NCI-H1092 treated with DMSO at 0.1 percent for 48 hours (cell line): ENCODE measurements at places on chromosomes 5 and 9.

DNA sequence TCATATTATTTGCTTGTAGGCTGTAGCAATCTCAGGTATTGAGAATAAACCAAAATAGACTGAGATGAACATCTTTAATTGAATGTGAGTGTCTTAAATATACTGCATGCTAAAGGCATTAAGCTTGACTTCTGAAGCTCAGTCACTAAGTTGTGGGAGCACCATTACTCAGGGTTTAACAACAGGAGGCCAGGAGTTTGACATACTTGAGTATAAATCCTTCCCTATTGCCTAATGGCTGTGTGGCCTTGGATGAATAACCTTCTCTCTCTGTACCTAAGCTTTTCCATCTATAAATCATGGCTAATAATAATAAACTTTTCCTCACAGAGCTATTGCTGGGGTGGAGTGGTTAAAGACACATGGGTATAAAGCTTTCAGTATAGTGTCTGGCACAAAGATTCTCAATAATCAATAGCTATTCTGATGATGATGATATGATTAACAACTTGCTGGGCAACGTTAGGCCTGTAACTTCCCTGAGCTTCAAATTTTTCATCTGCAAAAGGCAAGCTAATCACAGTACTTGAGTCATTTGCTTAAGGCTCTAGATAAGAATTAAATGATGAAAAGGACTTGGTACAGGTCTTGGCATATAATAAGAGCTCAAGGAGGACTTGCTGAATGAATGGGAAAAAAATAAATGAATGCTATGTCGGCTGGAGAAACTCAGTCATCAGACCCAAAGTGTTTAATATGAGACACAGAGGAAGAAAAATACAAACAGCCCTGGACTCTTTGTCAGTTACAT, 174.0 kb upstream of the IL12B start:
- DNase-seq = no peak

GRCh38 chr5:148682058-148683026, 28.0 kb upstream of the HTR4 start:
- DNase-seq = no peak

DNA sequence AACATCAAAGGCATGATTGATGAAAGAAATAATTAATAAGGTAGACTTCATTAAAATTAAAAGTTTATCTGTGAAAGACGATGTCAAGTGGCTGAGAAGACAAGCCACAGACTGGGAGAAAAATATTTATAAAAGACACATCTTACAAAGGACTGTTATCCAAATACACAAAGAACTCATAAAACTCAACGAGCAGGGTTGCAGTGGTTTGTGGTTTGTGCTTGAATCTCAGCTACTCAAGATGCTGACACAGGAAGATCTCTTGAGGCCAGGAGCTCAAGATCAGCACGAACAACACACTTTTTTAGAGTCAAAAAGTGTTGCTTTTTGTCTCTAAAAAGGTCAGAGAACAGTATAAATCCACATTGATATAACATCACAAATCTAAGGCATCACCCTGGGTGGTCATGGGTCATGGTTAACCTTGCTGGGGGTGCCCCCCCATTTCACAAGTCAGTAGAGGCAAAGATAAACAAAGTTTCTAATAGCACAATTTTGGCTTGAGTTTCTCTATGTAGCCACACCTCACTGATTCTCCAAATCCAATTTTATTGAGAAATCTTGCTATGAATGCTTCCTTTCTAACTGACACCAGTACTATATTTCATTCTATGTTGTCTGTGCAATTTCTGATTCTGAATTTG, 342.9 kb upstream of the RPS23 start:
- no peak for DNase-seq

DNA sequence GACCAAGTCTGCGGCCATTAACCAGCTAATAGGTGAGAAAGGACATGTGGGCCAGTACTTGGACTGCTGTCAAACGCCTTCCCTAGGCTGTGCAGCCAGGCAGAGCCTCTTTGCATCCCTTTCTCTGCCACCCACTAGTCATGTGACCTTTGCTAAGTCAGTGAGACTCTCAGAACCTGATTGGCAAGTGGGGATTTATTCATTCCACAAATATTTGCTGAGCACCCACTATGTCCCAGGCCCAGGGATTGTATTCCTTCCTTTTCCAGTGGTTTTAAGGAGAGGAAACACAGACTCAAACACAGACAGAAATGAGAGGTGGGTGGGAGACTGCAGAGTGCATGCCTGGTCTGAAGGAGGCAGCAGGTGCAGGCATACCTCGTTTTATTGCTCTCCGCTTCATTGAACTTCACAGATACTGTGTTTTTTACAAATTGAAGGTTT, 71.6 kb upstream of the GALNT10 start:
- peak; percentile 80 for DNase-seq

DNA sequence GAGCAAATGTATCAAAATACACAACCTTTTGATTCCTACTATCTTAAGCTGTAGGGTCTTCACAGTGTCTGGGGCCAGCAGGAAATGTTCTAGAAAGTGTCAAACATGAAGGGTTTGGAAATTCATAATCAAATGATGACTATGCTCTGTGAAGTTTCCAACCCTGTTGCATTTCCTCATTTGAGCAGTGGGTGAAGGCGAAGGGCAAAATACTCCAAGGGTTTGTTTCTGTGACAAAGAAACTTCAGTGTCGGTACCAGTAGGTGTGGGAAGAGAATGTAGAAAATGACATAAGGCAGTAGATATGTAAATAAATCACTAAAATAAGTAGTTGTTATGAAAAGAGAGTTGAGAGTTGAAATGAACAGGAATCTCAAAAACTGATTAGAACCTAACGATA, 576 bp downstream of the ALDOB start:
- DNase-seq = no peak

- no peak for DNase-seq
These were observed 23.3 kb downstream of the ZDHHC11B start for GRCh38 chr5:761059-761771.

DNA sequence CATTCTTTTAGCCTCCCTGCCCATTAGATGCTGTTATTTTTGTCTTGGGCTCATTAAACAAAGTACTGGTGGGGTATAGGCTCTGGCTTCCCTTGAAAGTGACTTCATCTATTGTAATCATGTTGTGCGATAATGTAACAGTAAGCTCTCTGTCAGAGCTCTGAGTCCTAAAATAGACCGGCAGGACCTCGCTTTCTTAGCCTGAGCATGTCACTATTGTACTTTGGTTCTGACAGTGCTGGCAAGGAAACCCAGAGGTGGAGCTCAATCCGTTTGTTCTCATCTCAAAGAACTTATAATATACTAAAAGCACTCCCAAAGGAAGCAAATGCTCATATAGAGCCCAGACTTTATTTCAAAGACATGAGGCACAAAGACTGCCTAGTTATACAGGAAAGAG, 339.1 kb upstream of the CCNH start:
- no peak for DNase-seq

DNA sequence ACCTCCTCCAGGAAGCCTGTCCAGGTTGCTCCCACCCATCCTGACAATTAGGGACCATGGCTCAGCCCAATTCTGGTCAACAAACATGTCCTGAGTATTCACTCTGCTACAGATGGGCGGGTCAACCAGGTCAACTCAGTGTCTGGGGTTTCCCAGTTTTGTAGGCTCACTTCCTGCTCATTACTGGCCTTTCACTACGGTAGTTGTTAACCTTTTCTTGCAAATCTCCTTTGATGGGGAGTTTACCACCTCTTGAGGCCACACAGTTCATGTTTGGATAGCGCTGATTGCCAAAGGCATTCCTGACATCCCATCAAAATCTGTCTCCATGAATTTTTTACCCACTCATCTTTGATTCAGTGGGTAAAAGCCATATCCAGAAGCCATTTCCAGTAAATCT, 13.8 kb downstream of the TMEM8B start:
- DNase-seq = no peak

DNA sequence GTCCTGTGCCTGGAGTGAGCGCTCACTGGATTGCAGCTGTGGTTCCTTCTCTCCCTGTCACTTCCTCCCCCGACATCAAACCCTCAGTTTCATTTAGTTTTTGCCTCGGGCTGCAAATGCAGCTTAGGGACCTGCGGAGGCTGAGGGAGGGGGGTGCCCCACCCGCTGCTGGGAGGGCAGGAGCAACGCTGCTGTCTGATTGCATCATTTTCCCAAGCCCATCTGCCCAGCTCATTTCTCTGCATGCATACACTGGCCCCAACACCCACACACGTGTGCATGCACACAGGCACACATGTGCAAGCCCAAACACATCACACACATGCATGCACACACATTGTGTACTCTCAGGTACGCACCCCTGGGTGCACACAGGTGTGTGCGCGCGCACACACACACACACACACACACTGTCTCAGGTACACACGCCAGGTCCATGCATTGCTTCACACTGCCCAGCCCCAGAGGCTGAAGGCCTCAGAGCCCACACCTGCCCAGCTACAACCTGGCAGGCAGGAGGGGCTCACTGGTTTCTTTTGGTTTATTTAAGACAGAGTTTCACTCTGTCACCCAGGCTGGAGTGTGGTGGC, 3.4 kb downstream of the ASS1 start:
- DNase-seq = no peak

DNA sequence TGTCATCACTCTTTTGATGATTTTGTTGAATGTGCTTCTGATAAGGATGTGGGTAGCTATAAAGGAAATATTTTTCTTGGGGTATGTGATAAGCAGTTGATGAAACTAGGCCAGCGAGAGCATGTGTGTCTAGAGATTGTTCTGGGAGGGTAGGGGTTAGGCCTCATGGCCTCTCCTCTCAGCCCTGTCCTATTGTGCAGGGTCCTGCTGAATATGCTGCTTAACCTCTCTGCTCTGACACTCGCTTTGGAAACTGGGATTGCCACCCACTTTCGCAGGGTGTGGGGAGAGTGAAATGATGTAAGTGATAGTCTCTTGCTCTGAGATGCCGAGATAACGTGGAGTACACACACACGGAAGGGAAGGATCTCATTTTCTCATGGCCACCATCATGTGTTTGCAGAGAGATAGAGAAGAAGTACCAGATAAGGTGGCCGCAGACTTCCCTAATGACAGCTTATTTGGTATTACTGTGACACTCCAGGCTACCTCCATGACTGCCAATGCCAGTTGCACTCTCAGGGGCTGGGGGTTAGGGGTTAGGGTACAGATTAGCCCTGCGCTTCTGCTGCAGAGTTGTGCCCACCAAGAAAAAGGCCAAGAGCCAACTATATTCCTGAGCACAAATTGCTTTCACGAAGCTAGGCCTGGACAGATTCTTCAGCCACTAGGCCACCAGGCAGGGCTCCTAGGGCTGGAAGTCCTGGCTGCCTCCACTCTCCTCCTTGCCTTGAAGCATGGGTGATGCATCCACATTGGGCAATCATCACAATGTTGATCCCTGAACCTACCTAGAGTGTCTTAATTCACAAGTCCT, 25.2 kb upstream of the TNFAIP8 start:
- DNase-seq = no peak

- DNase-seq = no peak
These were observed 510.1 kb downstream of the NR2F1-AS1 start for GRCh38 chr5:93070938-93071337.

- DNase-seq = no peak
These were observed 1043.6 kb upstream of the WWC1 start for GRCh38 chr5:167247816-167248215.

GRCh38 chr5:174798551-174798951, 74.2 kb downstream of the MSX2 start:
- DNase-seq = no peak

DNA sequence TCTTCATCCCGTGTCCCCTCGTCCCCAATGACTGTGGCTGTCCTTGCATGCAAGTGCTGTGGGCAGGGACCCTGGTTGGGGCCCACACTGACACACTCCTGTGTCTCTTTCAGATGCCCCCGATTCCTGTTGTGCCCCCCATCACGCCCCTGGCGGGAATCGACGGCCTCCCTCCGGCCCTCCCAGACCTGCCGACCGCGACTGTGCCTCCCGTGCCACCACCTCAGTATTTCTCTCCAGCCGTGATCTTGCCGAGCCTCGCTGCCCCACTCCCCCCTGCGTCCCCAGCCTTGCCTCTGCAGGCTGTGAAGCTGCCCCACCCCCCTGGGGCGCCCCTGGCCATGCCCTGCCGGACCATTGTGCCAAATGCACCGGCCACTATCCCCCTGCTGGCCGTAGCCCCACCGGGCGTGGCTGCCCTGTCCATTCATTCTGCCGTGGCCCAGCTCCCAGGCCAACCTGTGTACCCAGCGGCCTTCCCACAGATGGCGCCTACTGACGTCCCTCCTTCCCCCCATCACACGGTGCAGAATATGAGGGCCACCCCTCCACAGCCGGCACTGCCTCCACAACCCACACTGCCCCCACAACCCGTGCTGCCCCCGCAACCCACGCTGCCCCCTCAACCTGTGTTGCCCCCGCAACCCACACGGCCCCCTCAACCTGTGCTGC, 75.0 kb downstream of the WNK2 start:
- DNase-seq = no peak

DNA sequence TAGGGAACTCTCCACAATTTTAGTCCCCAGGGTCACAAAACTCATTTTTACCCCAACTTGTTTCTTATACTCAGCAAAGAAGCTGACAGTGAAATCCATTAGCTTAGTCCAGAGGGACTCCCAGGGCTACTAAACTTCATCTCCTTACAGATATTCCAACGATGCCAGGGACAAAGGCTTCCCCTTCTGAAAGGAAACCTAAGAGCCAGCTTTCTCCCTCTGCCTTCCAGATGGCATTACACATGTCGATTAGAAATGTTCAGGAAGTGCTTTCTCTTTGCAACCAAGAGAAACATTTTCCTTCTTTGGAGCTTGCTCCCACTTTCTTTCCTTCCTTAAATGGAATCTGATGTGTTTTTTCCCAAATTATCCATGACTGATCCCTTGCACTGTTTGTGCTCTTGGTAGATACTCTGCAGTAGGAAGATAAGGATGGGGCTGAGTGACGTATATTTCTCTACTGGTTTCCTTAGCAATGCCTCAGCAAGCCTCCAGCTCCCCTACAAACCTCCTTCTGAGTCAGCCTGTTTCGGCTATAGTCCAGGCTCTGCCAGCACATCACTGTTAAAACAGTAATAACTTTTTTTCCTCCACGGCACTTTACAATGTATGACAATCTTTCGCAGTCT, 43.0 kb upstream of the HTR4 start:
- no peak for DNase-seq

GRCh38 chr9:19173598-19174125, 46.4 kb upstream of the PLIN2 start:
- no peak for DNase-seq

DNA sequence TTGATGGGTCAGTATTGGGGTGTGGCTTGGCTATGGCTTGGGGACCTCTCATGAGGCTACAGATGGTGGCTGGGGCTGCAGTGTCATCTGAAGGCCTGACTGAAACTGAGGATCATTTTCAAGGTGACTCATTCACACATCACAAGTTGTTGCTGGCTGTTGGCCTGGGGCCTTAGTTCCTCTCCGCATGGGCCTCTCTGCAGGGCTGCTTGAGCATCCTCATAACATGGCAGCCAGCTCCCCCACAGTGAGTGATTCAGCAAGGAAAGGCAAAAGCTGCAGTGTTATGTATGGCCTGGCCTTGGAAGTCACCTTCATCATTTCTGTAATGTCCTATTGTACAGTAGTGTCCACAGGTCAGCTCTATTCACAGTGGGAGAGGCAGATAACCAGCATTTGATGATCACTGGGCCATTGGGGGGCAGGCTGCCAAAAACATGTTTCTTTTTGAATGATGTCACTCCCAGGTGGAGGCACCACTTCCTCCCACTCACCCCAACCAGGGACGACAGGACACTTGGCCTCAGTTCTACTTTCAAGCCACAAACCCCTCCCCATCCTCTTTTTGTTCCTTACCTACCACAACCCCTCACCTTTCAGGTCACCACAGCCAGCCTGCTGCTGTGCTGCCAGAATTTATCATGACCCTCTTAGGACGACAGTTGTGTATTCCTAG, 14.4 kb downstream of the FGD3 start:
- DNase-seq = no peak

- no peak for DNase-seq
These were observed 17.8 kb downstream of the ACSL6 start for GRCh38 chr5:131993676-131994075.

- no peak for DNase-seq
These were observed 82.6 kb upstream of the PHYKPL start for GRCh38 chr5:178314961-178315820.
